IPS DF 6.9 (cell line): ENCODE measurements at places on chromosomes 13 and 19.

GRCh38 chr13:44112700-44113329 is 233.1 kb downstream of the LACC1 start:
- DNase-seq: no peak

DNA sequence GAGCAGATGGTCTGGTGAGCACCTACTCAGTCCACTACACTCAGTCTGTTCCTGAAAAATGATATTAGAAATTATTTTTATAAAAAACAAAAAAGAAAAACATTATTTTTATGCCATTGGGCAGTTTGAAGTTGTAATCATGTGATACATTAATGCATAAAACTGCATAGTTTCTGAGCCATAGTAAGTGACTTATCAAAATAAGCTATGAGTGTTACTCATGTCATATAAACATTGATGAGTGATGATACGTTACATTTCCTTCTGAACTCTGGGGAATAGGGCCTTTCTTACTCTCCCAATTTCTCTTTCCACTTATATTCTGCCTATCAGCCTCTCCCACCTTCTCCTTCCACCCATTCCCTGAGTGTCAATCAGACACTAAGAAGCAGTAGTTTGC is 8.9 kb downstream of the ZNF805 start:
- DNase-seq: no peak

GRCh38 chr19:28387507-28387906 is 825.4 kb downstream of the UQCRFS1 start:
- no peak for DNase-seq

DNA sequence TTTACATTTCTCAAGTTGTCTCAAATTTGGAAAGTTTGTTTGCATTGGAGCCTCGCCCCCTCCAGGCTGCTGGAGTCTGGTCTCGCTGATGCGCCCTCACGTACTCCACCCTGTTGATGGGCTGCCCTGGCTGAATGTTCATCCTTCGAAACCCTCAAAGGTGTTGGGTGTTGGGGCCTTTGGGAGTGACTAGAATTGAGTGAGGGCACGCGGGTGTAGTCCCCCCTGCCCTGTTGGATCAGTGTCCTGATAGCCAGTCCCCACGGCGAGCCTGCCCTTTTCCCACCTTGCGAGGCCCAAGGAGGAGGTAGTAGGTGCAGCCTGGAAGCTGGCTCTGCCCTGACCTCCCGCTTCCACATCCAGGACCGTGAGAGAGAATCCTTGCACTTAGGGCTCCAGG is 14.8 kb downstream of the TFDP1 start:
- no peak for DNase-seq

GRCh38 chr13:105598529-105598928 is 936.9 kb downstream of the EFNB2 start:
- no peak for DNase-seq

DNA sequence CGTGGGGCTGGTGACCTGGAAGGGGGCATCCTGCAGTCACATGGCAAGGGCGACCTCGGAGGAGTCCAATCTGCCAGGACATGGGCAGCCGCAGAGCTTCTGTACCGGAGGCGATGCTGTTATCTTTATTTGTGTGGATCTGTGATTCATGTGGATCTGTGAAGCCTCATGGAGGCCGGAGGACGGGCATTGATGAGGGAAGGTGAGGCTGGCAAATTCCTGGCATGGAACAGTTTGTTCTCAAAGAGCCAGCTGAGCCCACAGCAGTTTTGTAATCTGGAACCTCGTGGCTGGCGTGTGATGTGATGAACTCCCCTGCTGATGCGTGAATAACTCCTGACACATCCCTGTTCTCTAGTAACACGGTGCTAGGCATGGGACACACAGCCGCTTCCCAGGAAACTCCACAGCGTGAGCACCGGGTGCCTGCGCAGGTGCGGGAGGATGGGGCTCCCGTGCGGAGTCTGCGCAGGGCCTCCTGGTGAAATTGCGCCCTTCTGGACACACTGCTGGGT is 40.4 kb downstream of the ATP11A start:
- no peak for DNase-seq

DNA sequence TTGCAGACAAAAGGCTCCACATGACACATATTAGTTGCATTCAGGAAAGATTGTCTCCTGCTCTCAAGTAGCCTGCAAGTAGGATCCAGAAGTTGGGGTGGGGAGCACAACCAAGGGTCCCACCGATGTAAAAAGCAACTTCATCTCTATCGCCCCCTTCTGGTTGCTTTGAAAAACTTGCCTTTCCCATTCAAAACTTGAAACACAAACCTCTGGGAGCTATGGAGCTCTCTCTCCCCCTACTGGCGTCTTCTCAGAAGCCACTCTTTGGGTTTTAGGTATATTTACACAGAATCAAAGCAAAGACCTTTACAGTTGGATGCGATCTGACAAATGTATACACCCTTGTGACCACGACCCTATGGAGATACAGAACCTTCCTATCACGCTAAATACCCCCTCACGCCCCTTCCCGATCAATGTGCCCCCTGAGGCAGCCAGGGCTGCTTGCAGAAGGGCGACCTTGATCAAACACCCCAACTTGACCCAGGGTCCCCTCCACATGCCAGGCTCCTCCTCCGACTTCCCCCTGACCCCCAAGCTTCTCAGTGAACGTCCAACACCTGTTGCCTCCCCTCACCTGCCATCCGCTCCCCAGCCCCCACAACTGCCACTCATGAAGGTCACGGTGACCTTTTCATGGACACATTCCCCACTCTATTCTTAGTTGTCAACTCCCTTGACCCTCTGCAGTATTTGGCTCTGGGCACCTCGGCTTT is 10.1 kb downstream of the NOSIP start:
- DNase-seq: no peak

- no peak for DNase-seq
Observed at GRCh38 chr19:17790059-17790780, 4.7 kb upstream of the B3GNT3 start.

DNA sequence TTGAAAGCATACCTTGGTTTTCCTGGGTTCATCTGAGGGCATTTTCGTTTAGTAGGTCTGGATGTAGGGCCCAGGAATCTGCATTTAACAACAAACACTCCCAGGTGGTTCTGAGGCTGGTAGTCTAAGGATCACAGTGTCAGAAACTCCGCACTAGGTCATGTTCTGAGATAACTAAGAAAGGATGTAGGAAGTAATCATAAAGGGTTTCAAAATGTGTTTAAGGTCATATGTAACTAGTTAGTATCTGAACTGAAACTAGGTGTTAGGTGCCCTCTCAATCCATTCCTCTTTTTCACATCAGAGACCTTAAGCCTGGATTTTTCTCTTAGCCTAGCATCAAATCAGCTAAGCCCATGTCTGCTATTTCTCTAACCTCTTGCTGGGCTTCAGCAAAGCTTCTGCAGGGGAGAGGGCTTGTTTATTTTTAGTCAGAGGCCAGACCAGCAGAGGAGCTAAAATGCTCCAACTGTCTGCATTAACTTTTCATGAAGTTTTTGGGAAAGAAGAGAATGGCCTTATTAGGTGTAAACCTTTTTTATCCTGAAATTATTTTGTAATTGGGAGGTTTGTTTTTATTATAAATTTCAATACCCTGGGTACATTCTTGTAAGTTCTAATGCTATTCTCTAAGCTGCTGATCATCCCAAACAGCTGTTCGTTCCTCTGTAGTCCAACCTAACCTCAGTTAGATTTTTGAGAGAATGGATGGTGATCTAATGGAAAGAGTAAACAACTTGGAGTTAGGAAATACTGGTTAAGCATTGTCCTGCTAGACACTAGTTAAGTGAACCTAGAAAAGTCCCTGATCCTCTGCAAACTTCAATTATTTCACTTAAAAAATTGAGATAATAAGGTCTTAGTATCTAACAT is 262.8 kb upstream of the RFC3 start:
- DNase-seq: no peak

- no peak for DNase-seq
Observed at GRCh38 chr13:41563341-41563983, 106.1 kb downstream of the RGCC start.

GRCh38 chr19:16062789-16063188 is 13.5 kb upstream of the TPM4 start:
- no peak for DNase-seq

- no peak for DNase-seq
Observed at GRCh38 chr13:94343243-94343585, 136.3 kb downstream of the DCT start.

GRCh38 chr13:100510208-100510957 is 78.2 kb downstream of the GGACT start:
- peak; percentile 50 for DNase-seq

DNA sequence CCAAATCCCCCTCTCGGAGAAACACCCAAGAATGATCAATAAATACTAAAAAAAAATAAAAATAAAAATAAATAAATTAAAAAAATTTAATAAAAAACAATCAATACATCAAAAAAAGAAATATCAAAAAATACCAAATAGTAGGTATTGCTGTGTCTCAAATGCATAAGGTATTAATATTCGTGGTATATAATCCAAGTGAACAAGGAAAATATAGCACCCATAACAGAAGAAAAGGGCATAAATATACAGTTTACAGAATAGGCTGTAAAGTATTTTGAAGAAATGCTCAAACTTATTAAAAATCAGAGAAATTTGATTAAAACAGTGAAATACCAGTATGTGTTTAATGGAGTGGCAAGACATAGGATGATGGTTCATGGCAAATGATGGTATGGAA is 7.6 kb upstream of the ZNF227 start:
- DNase-seq: no peak

DNA sequence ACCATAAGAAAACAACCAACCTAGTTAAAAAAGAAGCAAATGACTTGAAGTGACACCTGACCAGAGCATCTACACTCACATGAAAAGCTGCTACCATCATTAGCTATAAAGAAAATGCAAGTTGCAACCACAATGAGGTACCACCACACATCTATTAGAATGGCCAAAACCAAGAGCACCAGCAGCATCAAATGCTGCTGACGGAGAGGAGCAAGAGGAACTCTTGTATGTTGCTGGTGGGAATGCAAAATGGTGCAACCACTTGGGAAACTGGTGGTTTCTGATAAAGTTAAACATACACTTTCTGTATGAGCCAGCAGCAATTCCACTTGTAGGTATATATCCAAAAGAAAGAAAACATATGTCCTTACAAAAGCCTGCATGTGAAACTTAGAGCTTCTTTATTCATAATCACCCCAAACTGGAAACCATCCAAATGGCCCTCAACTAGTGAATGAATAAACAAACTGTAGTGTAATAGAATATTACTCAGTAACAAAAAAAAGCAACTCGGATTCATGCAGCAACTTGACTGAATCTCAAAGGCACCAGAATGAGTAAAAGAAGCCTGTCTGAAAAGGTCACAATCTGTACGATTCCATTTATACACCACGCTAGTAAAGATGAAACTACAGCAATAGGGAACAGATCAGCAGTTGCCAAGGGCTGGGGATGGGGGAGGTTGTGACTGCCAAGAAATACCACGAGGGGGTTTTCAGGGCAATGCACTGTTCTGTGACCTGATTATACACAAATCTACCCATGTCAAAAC is 60.9 kb upstream of the RANBP3 start:
- no peak for DNase-seq

GRCh38 chr19:48613852-48614435 is 932 bp downstream of the FAM83E start:
- no peak for DNase-seq

GRCh38 chr19:10205636-10206035 is 10.9 kb upstream of the DNMT1 start:
- DNase-seq: no peak

- no peak for DNase-seq
Observed at GRCh38 chr13:50123002-50123401, 107.8 kb downstream of the KCNRG start.

- no peak for DNase-seq
Observed at GRCh38 chr19:3725121-3725520, 16.9 kb downstream of the TJP3 start.

DNA sequence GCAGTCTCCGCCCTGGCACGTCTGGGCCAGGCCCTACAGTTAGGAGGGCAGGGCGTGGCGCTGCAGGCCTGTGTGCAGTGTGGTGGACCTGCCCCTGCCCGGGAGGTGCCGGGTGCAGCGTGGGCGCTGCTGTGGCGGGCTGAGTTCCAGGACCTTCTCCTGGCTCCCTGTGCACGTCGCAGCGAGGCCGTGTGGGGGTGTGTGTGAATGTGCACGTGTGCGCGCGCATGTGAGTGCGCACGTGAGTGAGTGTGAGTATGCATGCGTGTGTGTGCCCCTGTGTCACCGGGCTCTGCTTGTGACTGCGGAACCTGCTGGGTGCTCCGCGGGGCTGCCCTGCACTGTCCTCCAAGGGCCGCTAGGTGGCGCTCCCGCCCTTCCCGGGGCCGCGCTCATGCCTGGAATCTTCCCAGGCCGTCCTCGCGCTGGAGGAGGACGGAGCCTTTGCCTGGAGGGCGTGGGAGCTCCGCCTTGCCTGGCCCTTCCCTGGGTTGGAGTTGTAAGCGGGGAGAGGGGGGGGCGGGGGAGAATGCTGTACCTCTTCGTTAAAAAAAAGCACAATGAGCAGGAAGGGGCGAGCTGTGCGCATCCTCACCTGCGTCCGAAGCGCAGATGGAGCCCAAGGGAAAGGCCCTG is 79.3 kb downstream of the KDM4B start:
- peak; percentile 57 for DNase-seq

DNA sequence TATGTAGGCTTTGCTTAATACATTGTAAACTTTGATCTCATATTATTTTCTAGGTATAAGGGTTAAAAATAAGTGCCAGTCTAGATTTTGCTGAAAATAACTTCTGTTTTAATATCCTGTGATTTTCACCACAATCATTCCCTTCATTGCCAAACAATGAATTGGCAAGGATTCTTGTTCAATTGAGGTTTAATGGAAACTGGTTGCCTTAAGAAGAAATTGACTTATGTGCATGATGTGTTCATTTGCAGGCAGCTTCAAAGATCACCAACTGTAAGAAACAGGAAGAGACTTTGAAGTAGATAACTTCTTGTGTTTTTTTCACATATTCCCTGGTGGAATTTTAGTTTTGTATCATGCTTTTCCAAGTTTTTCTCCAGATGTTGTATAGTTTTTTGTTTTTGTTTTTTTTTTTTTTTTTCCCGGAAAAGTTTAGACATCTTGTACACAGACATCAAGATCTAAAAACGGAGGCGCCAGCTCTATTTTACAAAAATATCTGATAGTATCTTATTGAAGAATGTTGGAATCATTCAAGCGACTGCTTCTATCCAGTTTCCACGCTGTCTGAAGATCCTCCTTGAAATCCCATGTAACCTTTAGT is 108.3 kb downstream of the POSTN start:
- DNase-seq: no peak

- DNase-seq: no peak
Observed at GRCh38 chr13:52029569-52029968, 5.1 kb downstream of the UTP14C start.

DNA sequence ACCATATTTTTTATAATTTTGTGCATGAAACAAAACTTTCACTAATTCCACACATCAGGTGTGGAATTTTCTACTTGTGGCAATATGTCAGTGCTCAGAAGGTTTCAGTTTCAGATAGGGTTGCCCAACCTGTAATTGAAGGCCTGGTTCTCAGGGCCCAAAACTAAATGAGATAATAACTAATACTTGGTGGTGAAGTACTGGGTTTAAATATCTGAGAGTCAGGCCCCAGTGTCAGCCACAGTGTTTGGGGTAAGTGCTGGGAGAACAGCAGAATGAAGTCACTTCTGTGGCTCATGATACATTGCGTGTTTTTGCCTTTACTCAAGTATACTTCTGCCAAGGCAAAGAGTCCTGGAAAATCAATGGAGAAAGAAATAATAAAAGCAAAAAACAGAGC is 5.6 kb downstream of the SAFB start:
- no peak for DNase-seq

GRCh38 chr19:58261968-58262921 is 16.5 kb upstream of the ZNF8 start:
- no peak for DNase-seq

GRCh38 chr13:48890391-48890790 is 85.3 kb upstream of the FNDC3A start:
- DNase-seq: no peak

GRCh38 chr13:93355094-93355493 is 128.5 kb downstream of the GPC6 start:
- no peak for DNase-seq
